ENCODE measurements at places on chromosomes 13 and 19.
A peak's percentile ranks its signal among the peaks of the same experiment; 100 is the strongest.

DNA sequence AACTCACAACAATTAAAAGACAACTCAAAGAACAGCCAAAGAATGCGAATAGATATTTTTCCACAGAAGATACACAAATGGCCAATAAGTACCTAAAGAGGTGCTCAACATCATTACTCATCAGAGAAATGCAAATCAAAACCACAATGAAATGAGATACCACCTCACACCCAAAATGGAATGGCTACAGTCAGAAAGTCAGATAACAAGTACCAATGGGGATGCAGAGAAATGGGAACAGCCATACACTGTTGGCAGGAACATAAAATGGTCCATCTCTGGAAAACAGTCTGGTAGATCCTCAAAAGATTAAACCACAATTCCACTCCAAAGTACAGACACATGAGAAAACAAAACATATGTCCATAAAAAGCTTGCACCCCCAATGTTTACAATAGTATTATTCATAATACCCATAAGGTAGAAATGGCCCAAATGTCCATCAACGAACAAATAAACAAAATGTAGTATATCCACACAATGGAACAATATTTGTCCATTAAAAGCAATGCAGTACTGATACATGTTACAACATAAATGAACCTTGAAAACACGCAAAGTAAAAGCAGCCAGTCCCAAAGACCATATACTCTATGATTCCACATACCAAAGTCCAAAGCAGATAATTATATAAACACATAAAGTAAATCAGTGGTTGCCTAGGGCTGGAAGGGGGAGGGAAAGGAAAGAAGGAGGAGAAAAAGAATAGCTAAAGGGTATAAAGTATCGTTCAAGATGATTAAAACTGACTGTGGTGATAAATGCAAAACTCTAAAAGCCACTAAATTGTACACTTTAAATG lies 19.6 kb downstream of the USP12 start:
- H3K36me3 ChIP-seq: peaks cover 19% of the 10 kb centered on the region
- H3K4me1 ChIP-seq: peaks cover 3% of the 10 kb centered on the region

DNA sequence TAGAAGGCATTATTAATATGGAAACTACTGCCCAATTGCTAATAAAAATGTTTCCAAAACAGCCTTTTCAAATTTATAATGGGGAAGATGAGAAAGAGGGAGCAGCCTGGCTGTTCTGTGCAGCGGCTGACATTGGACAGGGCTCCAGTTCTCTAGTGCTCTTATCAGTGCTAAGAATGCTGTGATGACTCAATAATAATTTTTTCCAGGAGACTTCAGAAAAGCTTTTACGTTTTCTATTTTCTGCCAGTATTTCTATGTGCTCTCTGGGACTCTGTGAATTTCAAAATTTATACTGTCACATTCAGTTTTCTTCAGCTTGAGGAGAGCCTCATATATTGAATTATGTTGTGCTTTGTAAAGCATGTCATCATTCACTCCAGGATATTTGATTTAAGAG lies 209.6 kb downstream of the VWA8 start:
- H3K4me3 ChIP-seq: no peak overlapping the region
- peaks cover 36% of the 10 kb centered on the region for H3K36me3 ChIP-seq
- H3K27ac ChIP-seq: peak overlapping the region; percentile 83
- DNase-seq: no peak
- H3K27me3 ChIP-seq: no peaks in the 10 kb centered on the region

GRCh38 chr19:2575734-2576481 lies 100.0 kb downstream of the GADD45B start:
- no peak for DNase-seq
- no peaks in the 10 kb centered on the region for H3K27me3 ChIP-seq
- no peak overlapping the region for H3K4me3 ChIP-seq
- no peaks in the 10 kb centered on the region for H3K36me3 ChIP-seq

- peaks cover 3% of the 10 kb centered on the region for H3K36me3 ChIP-seq
- peaks cover 20% of the 10 kb centered on the region for H3K4me1 ChIP-seq
- H3K27me3 ChIP-seq: peaks cover 8% of the 10 kb centered on the region
Observed at GRCh38 chr19:7293762-7294557, at the start of gene INSR. Gene INSR (minus strand): TSS chr19:7294414. CDS start chr19:7293891, 523 bp downstream.

DNA sequence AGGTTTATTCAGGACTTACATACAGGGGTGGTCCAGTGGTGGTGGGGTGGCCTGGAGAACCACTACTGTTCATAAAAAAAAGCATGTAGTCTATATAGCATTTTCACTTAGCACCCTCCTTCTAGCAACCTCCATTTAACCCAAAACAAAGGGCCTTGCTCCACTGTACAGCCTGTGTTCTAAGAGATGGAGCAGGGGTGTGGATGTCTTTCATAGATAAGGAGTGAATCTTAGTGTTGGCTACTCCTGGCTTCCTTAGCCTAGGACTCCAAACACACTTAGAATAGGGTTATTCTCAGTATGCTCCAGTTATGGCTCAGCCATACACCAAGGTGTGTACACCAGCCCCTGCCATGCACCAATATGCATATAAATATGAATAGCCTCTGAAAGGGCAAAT lies 95.2 kb downstream of the ELF1 start:
- no peak overlapping the region for H3K27ac ChIP-seq
- peaks cover 11% of the 10 kb centered on the region for H3K4me1 ChIP-seq
- DNase-seq: no peak
- H3K4me3 ChIP-seq: no peak overlapping the region
- H3K36me3 ChIP-seq: peaks cover 3% of the 10 kb centered on the region

DNA sequence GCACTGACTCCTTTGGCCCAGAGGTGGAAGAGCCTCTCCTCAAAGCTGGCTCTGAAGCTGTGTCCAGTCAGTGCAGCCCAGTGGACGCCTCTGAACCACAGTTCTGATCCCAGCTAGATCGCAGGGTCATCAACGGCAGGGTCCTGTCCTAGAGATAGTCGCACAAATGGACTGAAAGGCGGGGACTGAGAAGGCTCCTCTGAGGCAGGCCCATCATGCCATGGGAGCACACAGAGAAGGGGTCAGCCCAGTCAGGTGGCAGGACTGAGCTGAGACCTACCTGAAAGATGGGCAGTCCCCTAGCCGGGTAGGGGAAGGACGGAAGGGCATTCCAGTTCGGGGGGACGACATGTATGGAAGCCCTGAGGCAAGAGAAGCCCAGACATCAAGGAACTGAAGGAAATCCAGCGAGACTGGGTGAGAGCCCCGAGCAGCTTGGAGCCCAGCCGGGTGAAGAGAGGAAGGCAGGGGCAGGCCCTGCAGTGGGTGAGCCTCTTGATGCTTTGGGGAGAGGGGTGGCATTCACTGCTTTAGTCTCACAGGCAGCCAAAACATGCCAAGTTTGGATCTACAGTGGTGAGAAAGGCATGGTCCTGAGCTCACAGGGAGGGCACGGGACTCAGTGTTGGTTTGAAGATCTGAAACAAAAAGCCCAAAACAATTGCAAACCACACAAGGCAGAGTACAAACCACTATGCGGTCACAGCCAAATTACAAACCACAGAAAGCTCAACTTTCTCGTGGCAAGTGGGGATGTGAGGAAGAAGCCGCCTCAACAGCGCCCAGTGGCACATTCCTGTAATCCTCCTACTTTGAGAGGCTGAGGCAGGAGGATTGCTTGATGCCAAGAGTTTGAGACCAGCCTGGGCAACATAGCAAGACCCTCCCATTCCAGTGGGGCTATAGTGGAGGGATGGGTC lies 10.0 kb downstream of the CALM3 start:
- DNase-seq: no peak
- peaks cover 7% of the 10 kb centered on the region for H3K4me1 ChIP-seq
- H3K4me3 ChIP-seq: no peak overlapping the region
- H3K27ac ChIP-seq: peak overlapping the region; percentile 24
- H3K36me3 ChIP-seq: peaks cover 11% of the 10 kb centered on the region
- H3K27me3 ChIP-seq: no peaks in the 10 kb centered on the region

DNA sequence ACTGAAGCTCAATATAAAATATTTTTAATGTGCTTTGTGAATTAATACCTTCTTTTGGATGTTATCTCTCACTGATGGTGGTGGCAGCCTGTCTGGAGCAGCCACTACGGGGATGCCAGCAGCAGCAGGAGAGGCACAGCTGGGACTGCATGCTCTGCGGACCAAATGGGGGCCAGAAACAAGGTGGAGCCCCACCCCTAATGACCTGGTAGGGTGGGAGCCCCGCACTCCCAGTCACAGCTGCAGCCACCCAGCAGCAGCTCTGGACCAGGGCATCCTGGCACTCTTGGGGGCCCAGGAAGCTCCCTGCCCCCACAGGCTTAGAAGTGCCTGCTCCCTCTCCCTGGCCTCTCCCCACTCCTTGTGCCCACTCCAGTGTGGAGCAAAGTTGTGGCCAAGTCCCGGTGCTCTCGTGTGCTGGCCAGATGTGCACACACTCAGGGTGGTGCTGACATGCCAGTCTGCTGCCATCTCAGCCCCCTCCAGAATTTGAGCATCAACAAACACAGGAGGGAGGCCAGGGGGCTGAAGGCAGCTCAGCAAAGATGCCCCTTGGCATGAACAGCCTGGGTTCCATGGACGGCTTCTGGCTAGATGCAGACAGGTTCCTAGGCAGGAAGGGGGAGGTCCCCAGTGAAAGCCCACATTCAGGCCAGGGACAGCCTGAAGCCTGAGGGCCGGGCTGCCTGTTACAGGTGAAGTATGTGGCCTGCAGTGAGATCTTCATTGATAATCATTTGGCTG lies 696.7 kb upstream of the SLITRK5 start:
- H3K36me3 ChIP-seq: no peaks in the 10 kb centered on the region
- H3K27me3 ChIP-seq: no peaks in the 10 kb centered on the region
- no peak for DNase-seq
- no peaks in the 10 kb centered on the region for H3K4me1 ChIP-seq

GRCh38 chr19:12159773-12160414 lies 3.0 kb upstream of the ZNF136 start:
- no peak overlapping the region for H3K4me3 ChIP-seq
- no peak overlapping the region for H3K27ac ChIP-seq
- H3K36me3 ChIP-seq: no peaks in the 10 kb centered on the region
- DNase-seq: no peak

GRCh38 chr13:36973621-36974295 lies 25.4 kb downstream of the ALG5 start:
- no peaks in the 10 kb centered on the region for H3K4me1 ChIP-seq
- no peaks in the 10 kb centered on the region for H3K27me3 ChIP-seq
- H3K27ac ChIP-seq: no peak overlapping the region
- no peak overlapping the region for H3K4me3 ChIP-seq
- H3K36me3 ChIP-seq: peaks cover 43% of the 10 kb centered on the region

- H3K36me3 ChIP-seq: no peaks in the 10 kb centered on the region
- no peak overlapping the region for H3K4me3 ChIP-seq
- no peak overlapping the region for H3K27ac ChIP-seq
- no peak for DNase-seq
- H3K4me1 ChIP-seq: peaks cover 2% of the 10 kb centered on the region
Observed at GRCh38 chr13:78192716-78193115, 274.1 kb upstream of the EDNRB start.

- DNase-seq: no peak
- H3K4me1 ChIP-seq: peaks cover 47% of the 10 kb centered on the region
- H3K27me3 ChIP-seq: peaks cover 96% of the 10 kb centered on the region
- peaks cover 1% of the 10 kb centered on the region for H3K36me3 ChIP-seq
- H3K4me3 ChIP-seq: peak within 1 kb of the TSS; percentile 77
Observed at GRCh38 chr13:35475960-35476943, at the start of gene MAB21L1. Gene MAB21L1 (minus strand): TSS chr13:35476689. CDS start chr13:35476138, 551 bp downstream.

DNA sequence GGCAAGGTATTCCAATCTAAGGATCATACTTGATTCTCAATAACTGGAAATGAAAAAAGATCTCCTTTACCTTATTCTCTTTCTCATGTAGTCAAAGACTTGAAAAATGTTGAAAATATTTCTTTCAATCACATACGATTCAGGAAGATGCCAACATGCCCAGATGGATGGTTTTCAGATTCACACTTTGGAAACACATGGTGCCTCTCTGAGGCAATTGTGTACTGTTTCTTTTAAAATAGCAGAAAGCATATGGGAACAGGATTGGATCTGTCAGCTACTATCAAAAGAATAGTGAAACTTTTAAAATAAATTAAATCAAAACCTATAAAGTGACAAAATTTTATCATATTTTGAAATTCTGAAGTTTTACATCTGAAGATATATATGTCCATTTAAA lies 222.4 kb downstream of the SPRY2 start:
- no peak for DNase-seq
- no peaks in the 10 kb centered on the region for H3K27me3 ChIP-seq
- H3K4me1 ChIP-seq: peaks cover 19% of the 10 kb centered on the region
- H3K27ac ChIP-seq: no peak overlapping the region

DNA sequence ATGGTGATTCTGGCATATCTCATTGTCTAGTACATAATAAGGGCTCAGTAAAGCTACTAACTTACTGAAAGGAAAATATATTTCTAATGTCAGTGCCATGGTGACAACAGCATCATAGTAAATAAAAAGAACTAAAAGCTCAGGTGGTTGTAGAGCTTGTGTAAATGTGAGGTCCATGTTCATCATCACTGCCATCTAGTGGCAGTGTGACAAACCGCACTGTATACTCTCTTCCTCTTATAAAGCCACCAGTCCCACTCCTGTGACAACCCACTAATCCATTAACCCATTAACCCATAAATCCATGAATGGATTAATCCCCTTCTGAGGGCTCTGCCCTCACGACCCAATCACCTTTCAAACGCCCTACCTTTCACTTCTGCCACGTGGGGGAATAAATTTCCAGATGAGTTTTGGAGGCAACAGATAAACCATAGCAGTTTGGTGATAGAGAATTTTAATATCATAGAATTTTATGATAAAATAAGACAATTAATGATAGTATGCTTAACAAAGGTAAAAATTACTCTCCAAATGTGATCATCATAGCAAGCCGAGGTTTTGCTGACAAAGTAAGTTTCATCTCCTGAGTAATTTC lies 160.4 kb upstream of the SGCG start:
- no peak overlapping the region for H3K4me3 ChIP-seq
- H3K27ac ChIP-seq: no peak overlapping the region
- no peak for DNase-seq
- H3K4me1 ChIP-seq: peaks cover 2% of the 10 kb centered on the region
- H3K36me3 ChIP-seq: no peaks in the 10 kb centered on the region
- H3K27me3 ChIP-seq: no peaks in the 10 kb centered on the region

DNA sequence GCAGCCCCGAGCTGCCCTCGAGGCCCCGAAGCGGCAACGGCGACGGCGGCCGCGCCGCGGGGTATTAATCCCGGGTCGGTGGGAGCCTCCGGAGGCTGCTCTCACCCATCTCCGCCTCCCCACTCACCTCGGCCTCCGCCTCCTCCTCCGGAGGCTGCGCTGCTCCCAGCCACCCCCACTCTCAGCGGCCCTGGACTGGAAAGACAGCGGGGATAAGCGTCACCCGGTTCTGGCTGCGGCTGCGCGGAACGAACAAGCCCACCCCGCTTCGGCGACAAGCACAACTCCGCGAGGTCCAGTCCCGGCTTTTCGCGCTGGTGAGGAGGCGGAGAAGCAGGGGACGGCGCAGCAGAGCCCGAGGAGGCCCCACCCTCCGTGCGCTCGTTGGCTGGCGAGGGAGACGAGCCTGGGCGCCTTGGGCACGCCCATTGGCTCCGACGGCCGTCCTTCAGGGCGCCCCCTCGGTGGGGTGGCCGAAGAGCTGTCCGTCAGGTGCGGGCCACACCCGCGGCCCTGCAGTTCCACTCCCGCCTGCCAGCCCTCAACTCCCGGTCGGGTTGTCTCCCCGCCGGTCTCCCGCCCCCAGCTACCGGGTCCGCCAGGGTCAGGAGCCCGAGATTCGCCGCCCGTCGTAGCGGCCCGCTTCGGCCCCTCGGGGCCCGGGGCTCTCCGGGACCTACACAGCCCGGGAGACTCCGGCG lies at the start of gene ZMYM5:
Gene ZMYM5 (minus strand): TSS at position 327 of the 701 bp plus-strand sequence. CDS start 11,469 bp downstream, outside the sequence.
- DNase-seq: peak; percentile 98
- H3K27me3 ChIP-seq: no peaks in the 10 kb centered on the region
- H3K36me3 ChIP-seq: peaks cover 7% of the 10 kb centered on the region
- H3K4me1 ChIP-seq: peaks cover 34% of the 10 kb centered on the region

GRCh38 chr19:39085392-39085791 lies 1.2 kb downstream of the ACP7 start:
- no peak overlapping the region for H3K27ac ChIP-seq
- H3K4me1 ChIP-seq: peaks cover 11% of the 10 kb centered on the region
- H3K4me3 ChIP-seq: no peak overlapping the region
- DNase-seq: no peak
